ENCODE measurements at places on chromosomes 13 and 19. TPM values are rescaled to one million over a fixed set of nuclear protein-coding genes. Genes with fewer than 3 reads are reported as not detected.

ZNF570 gene
- 4.6 TPM for total RNA-seq

MYPOP gene
- 6.8 TPM for total RNA-seq

PTPRS gene
- total RNA-seq, result 247 TPM

CD70 gene
- not detected for total RNA-seq

ZNF665 gene
- 5.2 TPM for total RNA-seq

RAVER1 gene
- total RNA-seq, result 46.9 TPM

ZNF534 gene
- total RNA-seq, result 1.5 TPM

MIA gene
- total RNA-seq, result not detected

CGB8 gene
- total RNA-seq, result not detected

GSX1 gene
- not detected for total RNA-seq

SEMA6B gene
- 74.8 TPM for total RNA-seq

RFPL4AL1 gene
- not detected for total RNA-seq

RFPL4A gene
- total RNA-seq, result not detected

CEACAM19 gene
- total RNA-seq, result 3.8 TPM
